ENCODE measurements at places on chromosomes 12 and 14. TPM values are rescaled to one million over a fixed set of nuclear protein-coding genes. Genes with fewer than 3 reads are reported as not detected.

Gene PYGL
- 150 TPM for total RNA-seq

Gene E2F7
- total RNA-seq: not detected

Gene ACACB
- 798 TPM for total RNA-seq

Gene METTL25
- 10.7 TPM for total RNA-seq

Gene MANSC4
- not detected for total RNA-seq

Gene TTC9
- 0.34 TPM for total RNA-seq

Gene IQSEC3
- 0.65 TPM for total RNA-seq

Gene IGF1
- 66.0 TPM for total RNA-seq

Gene PLEKHA5
- 22.3 TPM for total RNA-seq

Gene ACSM4
- not detected for total RNA-seq

Gene CCDC196
- not detected for total RNA-seq

Gene FGD6
- 3.4 TPM for total RNA-seq

Gene CCDC177
- not detected for total RNA-seq

Gene SLC39A2
- total RNA-seq: not detected

Gene C12orf50
- total RNA-seq: not detected

Gene CD163
- total RNA-seq: 1,297 TPM

Gene LTBP2
- total RNA-seq: 61.0 TPM

Gene RAD51AP1
- total RNA-seq: 1.1 TPM

Gene BAG5
- total RNA-seq: 35.7 TPM

Gene LEMD3
- total RNA-seq: 28.6 TPM

Gene SLCO1C1
- total RNA-seq: 2.1 TPM

Gene SCN8A
- total RNA-seq: 0.19 TPM
